ENCODE measurements at places on chromosomes 6 and 20.

DNA sequence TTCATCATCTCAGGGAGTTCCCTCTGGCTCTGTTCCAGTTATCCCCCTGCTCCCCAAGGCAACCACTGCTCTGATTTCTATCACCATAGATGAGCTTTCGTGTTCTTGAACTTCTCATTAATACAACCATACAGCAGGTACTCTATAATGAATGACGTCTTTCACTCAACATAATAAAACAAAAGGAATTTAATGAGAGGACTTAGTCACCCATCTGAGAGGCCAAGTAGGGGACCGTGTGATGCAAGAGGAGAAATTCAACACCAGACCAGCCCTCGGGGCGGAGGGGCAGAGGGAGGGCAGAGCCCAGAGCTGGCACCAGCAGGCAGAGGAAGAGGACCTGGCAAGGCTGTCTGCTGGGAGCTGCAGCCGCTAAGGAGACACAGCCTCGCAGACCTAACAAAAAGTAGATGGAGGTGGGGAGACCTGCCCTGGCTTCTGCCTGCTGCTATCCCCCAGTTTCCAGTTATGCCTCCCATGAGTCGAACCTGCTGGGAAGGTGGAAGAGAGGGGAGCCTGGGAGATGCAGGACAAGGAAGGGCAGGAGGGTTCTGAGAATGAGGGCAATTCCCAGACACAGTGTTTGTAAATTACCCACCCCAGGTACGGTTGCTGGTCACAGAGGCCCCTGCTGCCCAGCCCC, 13.8 kb downstream of the CCN5 start:
- DNase-seq = no peak

DNA sequence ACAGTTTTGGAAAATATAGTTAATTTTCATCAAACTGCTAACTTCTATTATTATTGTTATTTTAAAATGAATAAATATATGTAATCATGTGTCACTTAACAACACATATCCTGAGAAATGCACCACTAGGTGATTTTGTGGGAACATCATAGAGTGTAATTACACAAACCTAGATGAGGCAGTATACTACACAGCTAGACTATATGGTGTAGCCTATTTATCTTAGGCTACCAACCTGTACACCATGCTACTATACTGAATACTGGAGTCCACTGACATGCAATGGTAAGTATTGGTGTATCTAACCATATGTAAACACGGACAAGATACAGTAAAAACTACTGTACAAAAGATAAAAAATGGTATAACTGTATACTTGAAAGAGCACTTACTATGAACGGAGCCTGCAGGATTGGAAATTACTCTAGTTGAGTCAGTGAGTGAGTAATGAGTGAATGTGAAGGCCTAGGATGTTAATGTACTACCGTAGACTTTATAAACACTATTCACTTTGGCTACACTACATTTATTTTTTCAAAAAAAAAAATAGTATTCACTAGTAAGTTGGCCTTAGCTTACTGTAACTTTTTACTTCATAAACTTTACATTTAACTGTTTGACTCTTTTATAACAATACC, 72.4 kb downstream of the ASCC3 start:
- DNase-seq = no peak

- DNase-seq = no peak
These were observed at the start of gene FILIP1 for GRCh38 chr6:75493400-75494064. Gene FILIP1 (minus strand): TSS chr6:75493800. CDS start chr6:75414972, 78,828 bp downstream.

GRCh38 chr6:142679907-142680700, 264.9 kb downstream of the HIVEP2 start:
- DNase-seq = no peak

DNA sequence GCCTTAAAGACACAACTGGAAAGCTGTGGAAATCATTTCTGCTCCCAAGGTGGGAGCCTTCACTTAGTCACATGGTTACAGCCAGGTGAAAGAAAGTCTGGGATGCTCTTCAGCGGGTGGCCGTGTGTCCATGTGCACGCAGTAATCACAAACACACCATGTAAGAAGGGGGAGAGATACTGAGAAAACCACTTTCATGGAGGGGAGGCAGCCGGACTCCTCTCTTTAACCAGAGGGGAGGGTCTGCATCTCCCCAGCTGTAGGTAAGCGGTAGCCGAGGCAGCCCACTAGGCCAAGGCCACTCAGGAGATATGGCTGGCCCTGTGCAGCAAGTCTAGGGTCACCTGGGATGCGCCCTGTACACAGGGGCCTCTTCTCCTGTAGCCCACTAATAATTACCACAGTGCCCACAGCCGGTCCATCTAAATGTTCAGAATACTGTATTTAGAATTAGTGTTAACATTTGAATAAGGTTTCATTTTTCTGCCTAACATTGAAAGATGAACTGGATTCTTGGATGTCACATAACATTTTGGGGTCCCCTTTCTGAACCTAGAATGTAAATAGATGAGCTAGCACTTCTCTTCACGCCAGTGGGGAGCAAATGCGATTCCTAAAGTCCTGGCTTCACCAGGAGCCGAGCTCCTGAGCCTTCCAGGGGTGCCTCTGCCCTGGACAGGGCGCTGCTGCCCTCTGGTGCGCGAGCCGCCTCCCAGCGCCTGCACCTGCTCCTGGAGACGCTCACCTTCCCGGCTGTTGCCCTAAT, 15.9 kb downstream of the GPR31 start:
- DNase-seq = no peak

- no peak for DNase-seq
These were observed 148.8 kb downstream of the DTNBP1 start for GRCh38 chr6:15513801-15514711.

- no peak for DNase-seq
These were observed 22.7 kb upstream of the MLN start for GRCh38 chr6:33826537-33826936.

GRCh38 chr6:2979819-2980464, 8.6 kb upstream of the SERPINB6 start:
- DNase-seq = no peak

- DNase-seq = peak; percentile 82
These were observed 14.7 kb downstream of the UQCC2 start for GRCh38 chr6:33696548-33697518.

- no peak for DNase-seq
These were observed 232.2 kb downstream of the LY86 start for GRCh38 chr6:6820641-6821238.

DNA sequence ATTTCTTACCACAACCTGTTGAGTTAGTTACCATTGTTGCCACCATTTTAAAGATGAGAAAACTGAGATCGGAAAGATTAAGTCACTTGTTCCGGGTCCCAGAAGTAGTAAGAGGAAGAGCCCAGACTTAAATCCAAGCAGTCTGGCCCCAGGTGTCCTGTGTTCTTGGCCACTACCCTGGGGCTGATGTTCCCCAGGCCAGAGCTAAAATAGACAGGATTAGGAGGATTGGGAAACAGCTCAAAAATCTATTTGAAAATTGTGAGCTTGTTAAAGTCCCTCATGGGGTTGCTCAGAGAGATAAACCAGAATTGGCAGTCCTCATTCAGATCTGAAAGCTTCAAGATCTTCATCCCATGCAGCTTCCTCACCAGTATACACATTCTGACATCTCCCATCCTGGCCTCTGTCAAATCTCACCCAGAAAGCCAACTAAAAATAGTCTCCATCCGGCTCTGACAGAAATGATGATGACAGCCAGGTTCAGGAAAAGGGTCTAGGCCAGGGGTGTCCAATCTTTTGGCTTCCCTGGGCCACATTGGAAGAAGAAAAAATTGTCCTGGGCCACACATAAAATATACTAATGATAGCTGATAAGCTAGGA, 62.0 kb downstream of the GFOD1 start:
- no peak for DNase-seq

- no peak for DNase-seq
These were observed 301.1 kb downstream of the TBC1D7 start for GRCh38 chr6:13027207-13027606.

GRCh38 chr6:48809245-48809644, 653.8 kb downstream of the MMUT start:
- no peak for DNase-seq

- no peak for DNase-seq
These were observed 23.2 kb downstream of the OR2H2 start for GRCh38 chr6:29608131-29608530.

DNA sequence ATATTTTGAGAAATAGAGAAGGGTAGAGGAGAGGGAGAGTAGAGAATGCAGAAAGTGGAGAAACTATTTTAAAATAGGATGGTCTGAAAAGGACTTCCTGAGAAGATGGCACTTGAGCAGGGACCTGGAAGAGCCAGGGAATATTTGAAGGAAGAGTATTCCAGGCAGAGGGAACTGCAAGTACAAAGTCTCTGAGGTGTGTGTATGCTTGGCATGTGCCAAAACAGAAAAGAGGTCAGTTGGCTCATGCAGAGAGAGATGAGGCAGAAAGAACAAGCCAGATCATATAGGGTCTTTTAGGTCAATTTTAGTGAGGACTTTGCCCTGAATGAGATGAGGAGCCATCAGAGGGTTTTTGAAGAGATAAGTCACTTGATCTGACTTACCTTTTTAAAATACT, 145.9 kb downstream of the FLRT3 start:
- DNase-seq = no peak

- DNase-seq = no peak
These were observed 16.5 kb upstream of the NNAT start for GRCh38 chr20:37504404-37505096.

DNA sequence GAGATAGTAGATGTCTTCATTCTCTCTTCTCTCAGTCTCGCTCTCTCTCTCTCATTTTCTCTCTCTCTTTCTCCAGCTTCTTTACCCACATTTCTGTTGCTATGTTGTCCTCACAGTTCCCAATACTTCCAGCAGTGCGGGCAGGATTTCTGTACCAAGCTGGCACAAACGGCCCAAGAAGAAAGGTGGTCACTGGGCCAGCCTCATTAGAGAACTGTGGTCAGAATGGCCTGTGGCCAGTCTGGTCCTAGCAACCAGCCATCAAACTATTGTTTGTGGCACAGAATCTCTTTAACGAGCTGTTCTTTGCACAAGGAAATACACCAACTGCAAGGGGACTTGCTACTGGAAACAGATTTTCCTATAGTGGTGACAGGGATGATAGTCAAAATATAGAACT, 81.3 kb downstream of the SEL1L2 start:
- DNase-seq = no peak

DNA sequence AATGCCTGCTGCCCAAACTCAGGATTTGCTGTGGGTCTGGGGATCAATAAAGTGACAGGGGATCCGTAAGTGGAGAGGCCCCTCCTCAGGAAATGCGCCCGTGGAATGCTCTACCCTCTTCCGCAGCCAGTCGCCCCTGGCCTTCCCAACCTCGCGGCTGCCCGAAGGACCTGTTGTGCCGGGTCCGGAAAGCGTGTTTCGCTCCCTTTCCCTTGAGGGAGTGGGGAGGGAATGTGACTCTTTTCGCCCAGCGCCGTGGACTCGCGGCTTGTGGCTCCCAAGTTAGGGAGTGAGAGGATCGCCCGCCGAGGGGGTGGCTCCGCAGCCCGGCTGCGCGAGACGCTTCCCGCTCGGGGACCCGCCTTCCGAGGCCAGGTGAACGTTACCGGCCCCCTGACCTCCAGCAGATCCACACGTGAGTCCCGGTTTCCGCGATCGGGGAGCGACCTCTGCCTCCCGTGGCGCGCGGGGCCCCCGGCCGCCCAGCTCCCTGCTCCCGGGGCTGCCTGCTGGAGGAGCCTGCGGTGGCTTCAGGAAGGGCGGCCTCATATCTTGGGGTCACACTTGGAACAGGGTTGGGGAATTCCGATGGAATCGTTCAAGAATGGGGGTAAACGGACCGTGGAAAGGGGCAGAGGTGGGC, 666 bp downstream of the TPD52L1 start:
- DNase-seq = peak; percentile 7

DNA sequence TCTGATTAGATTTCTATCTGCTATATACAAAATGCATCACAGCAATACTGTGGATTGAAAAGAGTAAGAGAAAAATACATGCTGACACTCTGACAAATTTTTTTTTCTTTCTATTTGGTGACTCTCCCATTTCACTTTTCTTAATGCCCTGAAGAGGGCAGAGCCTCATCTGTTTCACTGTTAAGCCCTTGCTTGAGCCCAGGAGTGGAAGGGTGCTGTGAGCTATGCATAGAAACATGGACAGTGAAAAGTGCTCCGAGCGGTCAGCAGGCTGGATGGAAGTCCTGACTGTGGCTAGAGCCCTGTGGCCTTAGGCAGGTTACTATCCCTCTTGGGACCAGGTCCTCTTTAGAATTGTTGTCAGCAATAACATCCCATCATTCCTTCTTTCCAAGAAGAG, 17.4 kb upstream of the CSE1L start:
- no peak for DNase-seq

Data from germinal center (tissue), 1 donor.